ENCODE measurements at places on chromosomes 2 and 18.

GRCh38 chr2:99682275-99683060 is 192.7 kb upstream of the REV1 start:
- DNase-seq: no peak

- no peak for DNase-seq
Measured at GRCh38 chr2:147428120-147428747, 416.6 kb upstream of the ACVR2A start.

DNA sequence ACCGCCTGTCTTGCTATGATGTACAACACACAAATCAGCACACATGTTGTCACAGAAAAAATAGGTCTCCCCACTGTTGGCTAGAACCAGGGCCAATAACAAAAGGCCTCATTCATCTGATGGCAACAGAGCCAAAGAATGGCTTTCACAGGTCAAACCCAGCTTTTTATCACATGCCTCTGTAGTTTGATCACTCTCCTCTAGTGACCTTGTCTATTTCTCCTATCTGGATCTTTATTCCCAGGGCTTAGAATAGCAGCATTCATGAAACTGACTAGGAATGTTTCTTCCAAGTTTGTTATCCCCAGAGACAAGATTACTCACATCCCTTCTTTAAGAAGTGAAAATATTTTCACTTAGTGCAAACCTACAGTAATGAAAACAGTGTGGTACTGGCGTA is 285.8 kb upstream of the GYPC start:
- no peak for DNase-seq

DNA sequence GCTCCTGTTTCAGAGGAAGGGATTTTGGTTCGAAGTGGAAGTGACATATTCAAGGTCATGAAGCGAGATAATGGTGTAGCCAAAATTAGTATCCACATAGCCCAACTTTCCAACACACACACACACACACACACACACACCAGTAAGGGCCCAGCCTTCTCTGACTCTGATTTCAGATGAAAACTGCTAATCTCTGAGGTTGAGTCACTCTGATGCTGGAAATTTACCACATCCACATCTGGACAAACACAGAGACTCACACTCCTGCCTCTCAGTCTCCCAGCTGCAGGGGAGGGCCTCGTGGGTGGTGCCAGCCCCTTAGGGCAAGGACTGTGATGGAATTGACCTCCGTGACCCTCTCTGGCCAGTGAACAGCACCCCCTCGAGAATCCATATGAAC is 29.0 kb upstream of the SLC35F6 start:
- no peak for DNase-seq

- peak; percentile 49 for DNase-seq
Measured at GRCh38 chr2:70091816-70092215, 4.5 kb downstream of the PCBP1 start.

DNA sequence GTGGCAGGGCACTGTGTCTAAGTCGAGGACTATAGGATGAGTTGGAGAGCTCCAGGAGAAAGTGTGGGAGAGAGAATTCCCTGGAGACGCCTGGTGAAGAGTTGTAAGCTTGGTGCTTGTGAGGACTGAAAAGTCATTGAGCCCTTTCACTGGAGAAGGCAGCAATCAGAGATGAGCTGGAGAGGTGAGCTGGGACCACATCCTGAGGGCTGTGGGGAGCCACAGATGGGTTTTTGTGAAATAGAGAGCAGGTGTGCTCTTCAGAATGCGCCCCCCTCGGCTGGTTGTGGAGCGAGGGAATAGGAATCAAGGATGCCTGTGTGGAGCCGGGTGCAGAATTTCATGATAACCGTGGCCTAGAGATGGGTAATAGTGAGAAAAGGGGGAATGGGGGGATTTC is 224.3 kb downstream of the KLHL29 start:
- DNase-seq: no peak

DNA sequence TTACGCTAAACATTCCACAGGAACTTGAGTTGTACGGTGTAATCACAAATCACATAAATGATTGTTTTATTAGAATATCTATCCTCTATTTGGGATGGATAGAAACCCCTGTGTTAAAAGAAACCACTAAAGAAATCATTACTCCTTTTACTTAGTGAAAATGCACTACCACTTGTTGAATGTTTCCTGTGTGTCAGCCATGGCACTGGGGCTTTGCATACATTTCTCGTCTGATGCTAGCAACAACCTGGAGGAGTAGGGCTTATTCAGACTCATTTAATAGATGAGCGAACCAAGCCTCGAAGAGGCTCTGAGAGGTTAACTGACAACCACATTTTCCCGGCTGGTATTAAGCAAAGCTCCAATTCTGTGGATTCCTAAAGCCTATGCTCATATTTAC is 60.5 kb upstream of the PELI1 start:
- DNase-seq: peak; percentile 30

DNA sequence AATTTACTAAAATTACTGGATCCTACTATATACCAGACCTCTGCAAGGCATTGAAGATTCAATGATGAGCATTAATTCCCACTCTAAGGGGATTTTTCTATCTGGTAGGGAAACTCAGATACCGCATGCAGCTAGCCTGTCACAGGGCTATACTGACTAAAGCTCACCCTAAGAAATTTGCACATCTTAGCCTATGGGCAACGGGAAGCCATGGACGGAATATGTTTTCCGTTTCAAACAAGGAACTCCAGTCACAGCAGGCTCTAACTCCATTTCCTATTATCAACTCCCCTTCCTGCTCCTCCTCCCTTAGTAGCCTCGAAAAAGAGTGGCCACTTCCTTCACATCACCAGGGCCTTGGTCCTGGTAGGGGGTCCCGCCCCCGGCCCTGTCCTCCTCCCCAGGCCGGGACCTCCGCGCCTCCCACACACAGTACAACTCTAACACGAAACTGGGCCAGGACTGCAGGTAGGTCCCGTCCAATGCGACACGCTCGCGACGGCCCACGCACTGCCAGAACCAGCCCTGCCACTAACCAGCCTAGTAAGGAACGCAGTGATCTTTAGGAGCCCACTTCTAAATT is 659 bp upstream of the COX5B start:
- no peak for DNase-seq

DNA sequence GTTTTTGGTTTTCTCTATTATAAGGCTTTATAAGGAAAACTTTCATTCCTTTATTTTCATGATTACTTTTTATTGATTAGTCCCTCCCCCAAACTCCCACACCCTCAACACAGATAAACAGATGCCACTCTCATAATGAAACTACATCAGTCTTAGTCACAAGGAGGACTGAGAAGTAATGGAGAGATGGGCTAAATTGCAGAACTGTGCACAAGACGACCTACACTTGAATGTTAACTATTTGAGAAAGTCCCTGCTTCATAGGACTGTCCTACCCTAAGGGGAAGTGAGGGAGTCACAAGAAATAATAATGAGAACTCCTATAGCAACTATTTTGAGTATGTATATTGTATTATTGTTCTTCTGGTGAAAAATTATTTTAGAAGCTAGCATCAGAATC is 360.8 kb downstream of the RBM43 start:
- DNase-seq: no peak

DNA sequence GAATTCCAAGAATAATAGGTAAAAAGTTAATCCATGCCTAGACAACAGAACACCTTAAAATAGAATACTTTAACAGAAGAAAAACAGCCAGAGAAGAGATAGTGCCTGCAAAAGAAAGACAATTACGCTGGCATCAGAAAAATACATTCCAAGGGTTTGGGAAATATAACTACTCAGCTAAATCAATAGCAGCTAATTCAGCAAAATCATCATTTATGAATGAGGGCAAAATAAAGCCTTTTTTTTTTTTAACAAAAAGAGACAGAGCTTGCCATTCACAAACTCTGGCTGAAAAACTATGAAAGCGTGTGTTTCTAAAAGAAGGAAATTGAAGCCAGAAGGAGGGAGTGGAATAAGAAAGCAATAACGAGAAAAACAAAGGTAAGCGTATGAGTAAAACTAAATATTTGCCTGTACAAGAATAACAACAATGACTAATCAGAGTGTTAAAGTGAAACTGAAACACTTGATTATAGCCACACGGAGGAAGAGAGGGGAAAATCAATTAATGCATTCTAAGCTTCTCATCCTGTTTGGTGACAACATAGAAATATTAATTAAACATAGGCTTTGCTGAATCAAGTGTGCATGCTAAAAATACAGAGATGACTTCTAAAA is 90.2 kb downstream of the EHD3 start:
- peak; percentile 38 for DNase-seq

- DNase-seq: no peak
Measured at GRCh38 chr18:48153613-48154481, 223.4 kb upstream of the SMAD2 start.

DNA sequence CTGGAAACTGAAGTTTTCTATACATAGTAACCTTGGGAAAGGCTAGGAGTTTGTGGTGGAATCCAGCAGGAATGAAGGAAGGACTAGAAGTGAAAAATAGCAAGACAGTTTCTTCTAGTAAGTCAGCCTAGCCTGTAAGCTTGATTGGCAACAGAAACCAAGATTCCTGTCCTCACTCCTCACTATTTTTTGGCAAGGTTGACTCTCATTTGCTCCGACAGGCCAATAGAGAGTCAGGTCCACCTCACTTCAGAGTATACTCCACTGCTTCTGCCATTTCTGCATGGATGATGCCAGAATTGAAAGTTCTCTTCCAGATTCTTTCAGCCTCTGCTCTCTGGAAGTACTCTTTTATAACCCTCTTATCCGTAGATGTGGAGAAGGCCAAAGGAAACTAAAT is 352.4 kb downstream of the ZNF516 start:
- DNase-seq: no peak

DNA sequence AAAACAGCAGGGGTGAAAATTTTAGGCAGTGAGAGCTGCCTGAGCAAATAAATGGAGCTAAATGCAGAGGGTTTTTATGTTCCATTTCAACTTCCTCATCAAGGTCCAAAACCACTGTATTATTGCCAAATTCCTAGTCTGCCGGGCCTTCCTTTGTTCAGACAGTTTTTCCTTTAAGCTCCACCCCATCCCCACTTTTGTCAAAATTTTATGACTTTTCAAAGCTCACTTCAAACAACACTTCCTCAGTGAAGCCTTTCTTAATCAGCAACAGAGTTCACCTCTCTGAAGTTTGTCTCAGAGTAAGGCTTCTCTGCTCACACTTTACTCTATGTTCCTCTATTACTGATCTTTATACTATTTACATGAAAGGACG is 81.3 kb downstream of the CERKL start:
- DNase-seq: no peak

DNA sequence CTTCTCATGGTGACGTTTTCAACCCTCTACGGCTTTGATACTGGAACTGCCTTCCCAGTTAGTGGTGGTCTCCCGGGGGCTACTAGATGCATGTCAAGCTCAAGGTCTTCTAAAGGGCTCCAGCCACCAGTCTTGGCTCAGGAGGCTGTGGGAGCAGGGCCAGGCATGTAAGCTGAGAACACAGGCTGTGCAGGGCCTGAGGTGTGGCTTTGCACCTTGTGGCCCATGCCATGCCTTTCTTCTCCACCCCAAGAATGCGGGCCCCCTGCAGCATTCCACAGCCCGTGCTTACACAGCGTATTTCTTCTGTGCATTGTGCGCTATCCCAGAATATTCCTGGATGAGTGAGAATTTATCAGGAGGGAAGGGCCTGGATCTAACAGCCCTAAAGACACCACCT is 144.9 kb downstream of the SEPTIN10 start:
- DNase-seq: no peak

GRCh38 chr2:120596990-120597594 is 138.6 kb upstream of the GLI2 start:
- no peak for DNase-seq

DNA sequence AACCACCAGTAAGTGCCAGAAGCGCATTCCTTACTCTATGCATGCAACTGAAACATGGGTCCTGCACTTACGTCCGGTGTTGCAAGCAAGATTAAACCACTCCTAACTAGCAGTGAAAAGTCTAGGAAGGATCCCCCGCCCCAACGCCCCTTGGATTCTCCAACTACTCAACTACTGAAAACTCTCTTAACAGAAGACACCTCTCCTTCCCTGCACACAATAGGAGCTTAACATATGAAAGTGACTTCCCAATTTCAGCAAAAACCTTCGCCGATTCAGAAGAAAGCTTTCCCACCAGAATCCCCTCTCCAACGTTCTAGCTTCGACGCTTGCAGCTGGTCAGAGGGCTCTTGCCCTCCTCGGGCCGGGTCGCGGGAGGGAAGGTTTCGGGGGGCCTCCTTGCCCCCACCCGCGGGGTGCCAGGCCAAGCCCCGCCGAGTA is 578 bp downstream of the IWS1 start:
- peak; percentile 20 for DNase-seq

- DNase-seq: no peak
Measured at GRCh38 chr2:1186421-1186820, 226.8 kb upstream of the TPO start.

- DNase-seq: no peak
Measured at GRCh38 chr18:64233851-64234250, 85.0 kb upstream of the LINC00305 start.

Measured in CD4-positive, alpha-beta T cell treated with Interleukin-21 for 1 hour (primary cell).